Stimulated activated CD4-positive, alpha-beta T cell treated with anti-CD3 and anti-CD28 coated beads, Interleukin-2, amount 100 ng/mL, for 24 hours (primary cell): ENCODE measurements at places on chromosomes 11 and 22.
A peak's percentile ranks its signal among the peaks of the same experiment; 100 is the strongest.

- DNase-seq, result no peak
Observed at GRCh38 chr11:2671748-2672147, 28.0 kb downstream of the KCNQ1OT1 start.

GRCh38 chr22:19596680-19597398 is 72.6 kb upstream of the CLDN5 start:
- DNase-seq, result no peak

DNA sequence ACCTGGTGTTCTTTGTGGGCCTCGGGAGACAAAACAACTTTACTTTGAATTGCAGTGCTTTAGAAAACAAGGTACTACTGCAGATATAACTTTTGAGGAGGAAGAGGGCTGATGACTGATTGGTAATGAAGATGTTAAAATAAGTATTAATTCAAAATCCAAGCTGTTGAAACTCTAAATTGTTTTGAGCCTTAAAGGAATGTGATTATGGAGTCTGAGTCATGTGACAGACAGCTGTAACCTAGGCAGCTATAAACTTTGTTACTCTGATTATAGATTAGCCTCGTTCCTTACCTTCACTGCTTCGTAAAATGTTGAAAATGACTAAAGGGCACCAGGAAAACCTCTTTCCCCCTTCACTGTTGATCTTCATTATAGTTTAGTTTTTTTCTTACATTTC is 43.4 kb downstream of the MS4A2 start:
- no peak for DNase-seq

GRCh38 chr22:41302021-41302767 is 869 bp downstream of the ZC3H7B start:
- DNase-seq, result peak; percentile 18

GRCh38 chr11:75077316-75077715 is 19.4 kb downstream of the OR2AT4 start:
- no peak for DNase-seq

- no peak for DNase-seq
Observed at GRCh38 chr22:24683691-24684090, 80.7 kb downstream of the GGT1 start.

GRCh38 chr11:121563900-121564822 is 111.4 kb upstream of the SORL1-AS1 start:
- no peak for DNase-seq

DNA sequence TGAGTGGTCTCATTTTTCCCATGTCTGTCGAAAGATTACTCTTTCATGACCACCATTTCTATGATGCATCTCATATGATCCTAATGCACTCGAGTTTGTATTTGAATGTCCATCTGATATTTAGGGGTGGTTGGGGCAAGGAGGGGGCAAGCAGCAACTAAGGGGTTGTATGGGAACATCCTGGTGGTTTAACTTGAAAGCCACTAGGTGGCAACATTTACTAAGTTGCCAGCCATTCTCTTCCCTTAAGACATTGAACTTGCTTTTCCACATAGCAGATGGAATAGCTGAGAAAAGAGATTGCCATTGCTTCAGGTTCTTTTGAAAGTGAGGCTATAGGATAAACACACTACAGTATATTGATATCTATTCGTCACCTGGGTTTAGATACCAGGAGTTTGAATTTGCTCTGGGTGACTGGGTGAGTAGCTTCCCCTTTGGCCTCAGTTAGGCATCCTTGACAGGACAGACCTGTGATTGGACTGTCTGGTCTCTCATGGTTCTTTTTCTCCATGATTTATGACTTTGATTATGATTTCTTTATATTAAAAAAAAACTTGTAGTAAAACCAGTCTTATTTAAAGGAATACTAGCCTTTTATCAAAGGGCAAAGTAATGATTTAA is 32.4 kb downstream of the NF2 start:
- no peak for DNase-seq

DNA sequence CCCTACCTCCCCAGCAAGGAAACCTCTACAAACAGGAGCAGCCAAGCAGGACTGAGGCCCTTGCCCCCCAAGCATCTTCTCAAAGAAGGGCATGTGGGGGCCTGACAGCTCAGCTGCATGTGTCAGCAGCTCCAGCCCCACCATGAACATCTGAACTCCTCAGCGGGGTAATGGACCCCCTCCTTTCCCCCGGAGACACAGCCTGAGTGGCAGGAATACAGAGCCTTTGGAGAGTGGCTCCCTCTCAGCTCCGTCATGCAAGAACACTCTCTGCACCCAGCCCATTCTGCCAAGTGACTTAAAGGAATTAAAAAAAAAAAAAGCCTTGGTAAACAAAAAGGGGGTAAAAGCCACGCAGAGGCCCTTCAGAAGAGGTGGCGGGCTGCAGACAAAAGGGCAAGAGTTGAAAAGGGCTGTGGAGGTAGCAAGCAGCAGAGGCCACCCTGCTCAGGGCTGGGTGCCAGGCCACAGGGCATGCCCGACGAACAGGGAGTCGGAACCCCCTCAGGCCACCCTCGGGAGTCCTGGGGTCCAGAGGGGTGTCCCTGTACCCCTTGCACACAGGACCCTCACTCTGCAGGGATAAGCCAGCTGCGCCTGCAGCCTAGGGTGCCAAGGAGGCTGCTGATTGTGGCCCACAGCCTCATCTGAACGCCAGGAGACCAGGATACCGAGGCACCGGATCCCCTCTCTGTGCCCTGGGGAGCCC is 62.5 kb downstream of the MACROD1 start:
- no peak for DNase-seq

- DNase-seq, result no peak
Observed at GRCh38 chr22:32775957-32776356, 25.5 kb upstream of the TIMP3 start.

- DNase-seq, result no peak
Observed at GRCh38 chr11:9941991-9942390, 278.1 kb downstream of the SWAP70 start.

- no peak for DNase-seq
Observed at GRCh38 chr11:59865031-59865430, 1.3 kb downstream of the TCN1 start.

DNA sequence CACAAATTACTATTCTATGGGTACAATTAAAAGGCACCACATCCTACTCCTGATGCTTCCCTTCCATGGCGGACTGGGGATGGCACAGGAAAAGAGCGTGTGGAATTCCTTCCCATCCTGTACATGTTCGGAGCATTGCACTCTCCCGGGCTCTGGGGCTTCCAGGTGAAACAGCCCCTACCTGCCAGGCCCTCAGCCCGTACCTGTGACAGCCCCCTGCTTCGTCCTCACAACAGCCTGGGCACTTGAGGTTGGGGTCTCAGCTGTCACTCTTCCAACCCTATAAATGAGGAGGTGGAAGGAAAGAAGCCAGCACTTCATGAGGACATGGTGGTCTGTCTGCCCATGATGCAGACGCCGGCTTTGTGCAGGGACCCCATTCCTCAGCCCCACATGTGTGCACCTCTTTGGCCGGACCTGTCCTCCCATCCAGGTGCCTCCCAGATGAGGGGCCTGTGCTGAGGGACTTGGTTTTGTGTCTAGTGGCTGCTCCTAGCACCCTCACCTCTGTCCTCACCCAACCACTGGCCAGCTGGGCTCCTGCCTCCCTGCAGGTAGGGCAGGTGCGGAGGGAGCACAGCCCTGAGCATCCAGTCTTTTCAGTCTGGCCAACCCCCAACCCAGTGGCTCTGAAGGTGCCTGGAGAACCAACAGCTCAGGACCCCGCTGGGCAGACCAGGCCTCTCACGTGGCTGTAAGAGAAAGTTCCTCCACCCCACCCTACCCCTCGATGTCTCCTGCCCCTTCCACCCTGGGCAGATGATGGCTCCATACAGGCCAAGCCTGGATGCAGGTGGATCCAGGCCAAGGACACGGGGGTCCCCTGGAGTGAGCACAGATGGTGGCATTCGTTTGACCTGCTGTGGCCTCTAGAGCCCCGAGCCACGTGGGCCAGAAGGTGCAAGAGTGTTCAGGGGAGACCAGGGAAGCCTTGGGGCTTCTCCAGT is 23.4 kb upstream of the WNT7B start:
- DNase-seq, result no peak

DNA sequence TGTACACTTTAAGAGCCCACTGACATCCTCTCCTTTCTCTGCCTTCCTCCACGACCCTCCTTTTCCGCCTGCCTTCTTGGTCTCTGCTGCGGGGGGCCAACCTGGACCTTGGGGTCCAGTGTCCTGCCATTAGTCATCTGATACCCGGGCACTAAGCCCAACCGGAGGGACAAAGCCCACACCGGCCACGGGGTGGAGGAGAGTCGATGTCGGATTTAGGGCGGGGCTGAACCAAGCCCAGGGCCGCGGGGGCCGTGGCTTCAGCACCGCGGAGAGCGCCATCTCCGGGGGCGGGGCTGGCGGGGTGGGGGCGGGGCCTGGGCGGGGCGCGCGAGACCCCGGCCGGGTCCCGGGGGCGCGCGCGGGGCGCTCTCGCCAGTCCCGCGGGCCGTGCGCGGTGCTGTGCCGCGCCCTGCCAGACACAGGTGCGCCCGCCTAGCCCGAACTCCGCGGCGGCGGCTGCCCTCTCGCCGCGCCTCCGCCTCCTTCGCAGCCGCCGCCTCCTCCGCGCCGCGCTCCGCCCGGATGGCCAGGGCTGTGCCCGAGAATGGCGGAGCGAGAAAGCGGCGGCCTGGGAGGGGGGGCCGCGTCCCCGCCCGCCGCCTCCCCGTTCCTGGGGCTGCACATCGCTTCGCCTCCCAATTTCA is at the start of gene MAPK8IP1:
MAPK8IP1 (plus strand) TSS at position 378 of the 647 bp plus-strand sequence; CDS start at position 548, 170 bp downstream.
- DNase-seq, result peak; percentile 59

DNA sequence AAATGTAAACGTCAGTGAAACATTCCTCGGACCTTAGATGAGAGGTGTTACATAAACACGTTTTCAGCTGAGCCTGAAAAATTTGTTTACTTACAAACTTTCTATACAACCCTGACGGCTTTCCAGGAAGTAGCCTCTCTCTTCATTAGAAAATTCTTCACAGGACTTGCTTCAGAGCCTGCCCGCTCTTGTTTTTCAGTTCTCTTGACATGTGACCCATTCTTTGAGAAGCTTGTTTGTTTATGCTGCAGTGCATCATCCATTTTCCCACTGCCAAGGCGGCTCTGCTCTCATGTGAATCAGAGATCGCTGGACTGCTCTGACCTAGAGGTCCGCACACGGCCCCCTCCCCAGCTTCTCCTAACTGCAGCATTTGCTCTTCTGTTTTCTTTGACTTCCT is 47.9 kb upstream of the ARHGAP42 start:
- DNase-seq, result no peak

DNA sequence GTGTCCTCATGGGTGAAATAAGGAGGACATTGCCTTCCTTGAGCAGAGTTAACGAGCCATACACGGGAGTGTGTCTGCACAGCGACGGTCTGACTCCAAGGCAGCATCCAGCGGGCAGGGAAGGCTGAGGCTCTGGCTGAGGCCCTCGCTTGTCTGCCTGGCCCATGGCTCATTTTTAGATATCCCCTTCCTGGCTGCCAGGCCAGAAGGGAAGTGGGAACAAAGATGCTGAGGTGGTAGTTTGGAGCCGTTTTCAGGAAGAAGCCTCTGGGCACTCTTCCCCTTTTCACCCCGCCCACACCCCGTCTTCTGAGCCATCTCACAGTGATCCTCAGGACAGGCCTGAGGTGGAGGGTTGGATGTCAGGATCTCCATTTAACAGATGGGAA is 3.0 kb upstream of the SLCO2B1 start:
- no peak for DNase-seq

GRCh38 chr11:94457118-94458029 is 36.3 kb downstream of the MRE11 start:
- DNase-seq, result no peak

GRCh38 chr22:36339171-36340065 is 48.3 kb downstream of the MYH9 start:
- DNase-seq, result peak; percentile 58

DNA sequence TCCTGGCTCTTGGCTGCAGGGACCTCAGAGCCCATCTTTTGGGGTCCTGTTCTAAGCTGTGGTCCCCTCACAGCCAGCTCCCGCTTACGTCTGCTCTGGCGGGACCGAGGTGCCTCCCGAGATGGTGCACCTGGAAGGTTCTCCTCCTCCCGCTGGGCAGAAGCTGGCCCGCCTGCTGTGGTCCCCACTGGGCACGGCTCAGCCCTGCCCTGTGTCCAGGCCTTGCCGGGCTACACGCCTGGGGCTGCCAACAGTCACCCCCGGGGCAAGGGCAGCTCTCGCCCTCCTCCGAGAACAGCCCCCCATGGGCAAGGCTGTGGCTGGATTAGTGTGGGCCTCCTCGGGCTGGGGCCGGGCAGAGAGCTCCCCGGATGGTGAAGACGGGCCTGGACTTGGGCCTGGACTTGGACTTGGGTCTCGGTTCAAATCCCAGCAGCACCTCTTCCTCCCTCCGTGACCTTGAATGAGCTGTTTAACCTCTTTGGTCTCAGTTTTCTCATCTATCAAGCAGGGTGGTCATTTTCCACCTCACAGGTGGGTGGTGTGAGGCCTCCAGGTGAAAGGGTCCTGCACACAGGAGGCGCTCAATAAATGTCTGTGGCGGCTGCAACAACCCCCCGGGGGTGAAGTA is 998 bp downstream of the BAIAP2L2 start:
- DNase-seq, result no peak

GRCh38 chr11:110654456-110654855 is 57.8 kb downstream of the ARHGAP20 start:
- DNase-seq, result no peak

- DNase-seq, result no peak
Observed at GRCh38 chr22:27802346-27803073, 954 bp upstream of the MN1 start.

DNA sequence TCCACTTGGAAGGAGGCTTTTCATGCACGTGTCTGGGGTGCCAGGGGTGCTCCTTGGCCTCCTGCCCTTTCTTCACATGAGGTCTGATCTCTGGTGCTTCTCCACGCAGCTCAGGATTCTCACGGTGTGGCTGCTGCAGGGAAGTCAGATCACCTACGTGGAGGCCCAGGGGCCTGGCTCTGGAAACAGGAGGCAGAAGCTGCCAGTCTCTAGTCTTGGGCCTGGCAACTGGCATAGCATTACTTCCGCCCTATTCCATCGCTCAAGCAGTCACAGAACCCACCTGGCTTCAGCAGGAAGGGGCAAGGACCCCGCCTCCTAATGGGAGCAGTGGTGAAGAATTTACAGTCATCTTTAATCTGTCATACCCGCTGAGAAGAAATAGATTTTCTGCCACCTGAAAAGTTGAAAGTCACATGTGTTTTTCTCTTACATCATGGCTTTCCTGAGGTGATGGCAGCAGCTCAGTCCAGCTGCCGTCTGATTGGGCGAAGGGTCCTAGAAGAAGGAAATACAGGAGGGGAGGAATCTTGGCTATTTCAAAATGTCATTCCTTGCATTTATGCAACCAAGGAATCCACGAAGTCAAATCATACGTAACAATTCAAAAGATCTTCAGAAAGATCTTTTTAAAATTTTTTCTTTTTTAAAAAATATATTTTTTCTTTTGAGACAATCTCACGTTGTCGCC is 50.1 kb upstream of the DKK3 start:
- DNase-seq, result no peak

- DNase-seq, result no peak
Observed at GRCh38 chr11:32555895-32556294, 27.7 kb upstream of the EIF3M start.

GRCh38 chr11:76284161-76284560 is 77.9 kb upstream of the WNT11 start:
- no peak for DNase-seq

GRCh38 chr11:71336176-71336995 is 84.0 kb upstream of the SHANK2 start:
- DNase-seq, result no peak
